ENCODE measurements at places on chromosomes 13 and 19. TPM values are rescaled to one million over a fixed set of nuclear protein-coding genes. Genes with fewer than 3 reads are reported as not detected.

- DNase-seq = no peak
These were observed 9.1 kb upstream of the HSD17B14 start for GRCh38 chr19:48845384-48845783.

- DNase-seq = no peak
These were observed 305.2 kb downstream of the MTUS2 start for GRCh38 chr13:29125191-29125933.

- no peak for DNase-seq
These were observed 7.0 kb upstream of the ZNF554 start for GRCh38 chr19:2812414-2813234.

- no peak for DNase-seq
These were observed 172.3 kb upstream of the HTR2A start for GRCh38 chr13:47069133-47069532.

DNA sequence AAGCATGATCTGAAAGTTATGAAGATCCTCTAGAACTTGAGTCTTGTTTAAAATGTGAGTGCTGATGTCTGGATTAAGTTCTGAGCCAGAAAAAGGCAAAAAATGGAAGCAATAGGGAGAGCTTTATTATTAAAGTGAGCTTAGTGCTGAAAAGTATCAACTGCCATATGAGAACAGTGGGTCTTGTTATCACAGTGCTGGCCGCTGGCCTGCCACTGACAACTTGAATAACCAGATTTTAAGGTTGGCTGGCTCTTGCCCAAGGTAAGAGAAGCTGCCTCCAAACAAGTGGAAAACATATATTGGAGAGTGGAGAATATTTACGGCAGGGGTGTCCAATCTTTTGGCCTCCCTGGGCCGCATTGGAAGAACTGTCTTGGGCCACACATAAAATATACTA is 33.9 kb downstream of the NUFIP1 start:
- DNase-seq = no peak

GRCh38 chr13:51523082-51523518 is 61.2 kb upstream of the WDFY2 start:
- peak; percentile 75 for DNase-seq

- DNase-seq = no peak
These were observed 10.4 kb upstream of the KLF16 start for GRCh38 chr19:1873524-1874473.

- DNase-seq = no peak
These were observed 126.7 kb downstream of the FOXO1 start for GRCh38 chr13:40539576-40540327.

DNA sequence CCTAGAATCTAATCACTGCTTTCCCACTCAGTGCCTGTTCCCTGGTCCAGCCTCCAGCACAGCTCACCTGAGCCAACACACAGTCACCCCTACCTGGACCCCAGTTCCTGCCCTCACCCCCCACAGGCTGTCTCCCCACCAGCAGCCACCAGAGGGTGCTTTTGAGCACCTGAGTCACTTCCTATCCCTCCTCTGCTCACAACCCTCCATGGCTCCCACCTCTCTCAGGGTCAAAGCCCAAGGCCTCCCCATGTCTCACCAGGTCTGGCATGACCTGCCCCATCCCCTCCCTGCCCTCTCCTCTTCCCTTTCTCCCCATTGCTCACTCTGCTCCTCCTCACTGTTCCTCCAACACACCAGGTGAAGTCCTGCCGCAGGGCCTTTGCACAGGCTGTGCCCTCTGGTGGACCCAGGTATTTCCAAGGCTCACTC is 7.1 kb upstream of the DPP9 start:
- no peak for DNase-seq

DNA sequence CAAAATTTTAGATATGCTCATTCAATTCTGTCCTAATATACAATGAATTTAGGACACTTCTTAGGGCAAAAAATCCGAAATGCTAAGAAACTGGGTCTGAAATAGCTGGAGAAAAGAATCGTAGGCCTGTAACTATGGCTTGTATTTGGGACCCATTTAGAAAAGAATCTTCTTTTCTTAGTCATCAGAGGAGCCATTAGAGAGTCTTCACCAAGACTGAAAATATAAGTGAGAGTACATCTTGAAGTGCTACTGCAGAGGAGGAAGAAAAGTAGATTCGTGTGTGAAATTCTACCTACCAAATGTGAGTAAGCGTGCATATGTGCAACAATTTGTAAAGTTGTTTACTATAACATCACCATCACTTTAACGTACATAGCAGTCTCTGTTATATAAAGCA is 8.8 kb upstream of the DACH1 start:
- no peak for DNase-seq

- no peak for DNase-seq
These were observed 32.9 kb downstream of the PAN3 start for GRCh38 chr13:28171266-28171665.

- DNase-seq = no peak
These were observed 500.9 kb downstream of the GPC6 start for GRCh38 chr13:93727211-93728141.

DNA sequence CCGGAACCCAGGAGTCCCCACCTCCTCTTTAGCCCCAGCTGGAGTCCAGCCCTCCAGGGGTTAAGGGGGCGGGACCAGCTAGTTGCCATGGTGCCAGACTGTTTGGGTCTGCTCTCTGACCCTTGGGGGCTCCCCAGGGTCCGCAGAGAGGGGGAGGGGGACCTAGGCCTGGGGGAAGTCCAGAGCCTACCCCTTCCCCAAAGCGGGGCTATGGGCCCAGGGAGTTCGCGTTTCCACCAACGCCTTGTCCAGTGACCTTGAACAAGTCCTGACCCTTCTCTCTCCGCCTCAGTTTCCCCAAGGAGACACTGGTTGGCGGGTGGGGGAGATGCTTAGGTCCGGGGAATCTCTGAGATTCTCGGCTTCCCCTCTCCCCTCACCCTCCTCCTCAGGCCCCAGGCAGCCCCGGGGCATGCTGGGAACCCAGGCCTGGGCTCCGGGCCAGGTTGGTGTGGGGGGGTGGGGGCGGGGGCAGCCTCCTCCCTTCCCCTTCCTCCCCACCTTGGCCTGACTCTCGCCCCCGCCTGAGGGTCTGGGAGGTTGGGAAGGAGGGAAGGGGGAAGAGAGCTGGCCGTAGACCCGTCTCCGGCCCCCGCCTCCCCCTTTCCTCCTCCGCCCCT is 2.6 kb upstream of the SPACA6 start:
- DNase-seq = no peak

DNA sequence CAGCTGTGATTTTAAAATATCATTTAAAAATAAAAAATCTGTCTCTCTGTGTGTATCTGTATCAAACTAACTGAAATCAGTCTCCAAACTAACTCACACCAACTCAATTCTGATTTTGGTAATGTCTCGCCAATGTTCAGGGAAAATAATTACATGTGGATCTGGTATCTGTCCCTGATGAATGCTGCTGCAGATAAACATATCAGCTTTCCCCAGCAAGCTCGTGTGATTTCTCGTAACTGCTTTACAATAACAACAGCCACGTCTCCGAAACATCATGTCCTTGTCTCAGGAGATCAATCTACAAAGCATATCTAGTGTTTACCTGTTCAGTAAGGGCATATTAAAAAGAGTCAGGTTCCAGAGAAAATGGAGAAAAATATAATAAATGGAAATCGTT is 129.0 kb downstream of the IRS2 start:
- DNase-seq = no peak

- no peak for DNase-seq
These were observed 86.5 kb downstream of the IPO5 start for GRCh38 chr13:98039964-98040363.

DNA sequence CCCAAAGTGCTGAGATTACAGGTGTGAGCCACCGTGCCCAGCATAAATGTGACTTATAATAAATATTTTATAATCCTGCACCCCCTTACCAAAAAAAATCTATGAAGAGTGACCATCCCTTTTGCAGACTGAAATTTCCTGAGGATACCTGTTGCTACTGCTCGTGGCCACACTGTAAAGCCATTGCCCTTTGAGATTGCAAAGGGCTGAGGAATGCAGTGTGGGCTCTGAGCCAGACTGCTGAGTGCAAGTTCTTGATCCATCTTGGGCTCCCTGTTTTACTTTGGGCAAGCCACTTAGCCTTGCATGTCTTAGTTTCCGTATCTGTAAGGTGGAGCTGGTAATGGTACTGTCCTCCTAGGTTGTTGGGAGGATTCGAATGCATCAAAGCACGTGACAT is 23.4 kb downstream of the SIPA1L3 start:
- DNase-seq = no peak

GRCh38 chr13:31367410-31367809 is 167.6 kb downstream of the B3GLCT start:
- DNase-seq = no peak

The KCTD15 gene
- 20.0 TPM for total RNA-seq

The C19orf44 gene
- 1.8 TPM for total RNA-seq

The TMEM38A gene
- 4.9 TPM for total RNA-seq

The KLF5 gene
- 0.79 TPM for total RNA-seq

The KCNK6 gene
- total RNA-seq = 2.6 TPM

The GPR12 gene
- total RNA-seq = not detected
